ENCODE measurements at places on chromosomes 11 and 22. TPM values are rescaled to one million over a fixed set of nuclear protein-coding genes. Genes with fewer than 3 reads are reported as not detected.

Gene OR10D3
- not detected for total RNA-seq

Gene TEX12
- total RNA-seq, result not detected

Gene INCENP
- 12.3 TPM for total RNA-seq

Gene KCNJ5
- total RNA-seq, result not detected

Gene MYO7A
- 0.57 TPM for total RNA-seq

Gene ABCG4
- 0.16 TPM for total RNA-seq

Gene MS4A7
- not detected for total RNA-seq

Gene CEND1
- 0.53 TPM for total RNA-seq

Gene KRTAP5-8
- 0.21 TPM for total RNA-seq

Gene DGAT2
- 1.2 TPM for total RNA-seq

Gene CASP1
- total RNA-seq, result 2.2 TPM

Gene OTOG
- total RNA-seq, result 0.10 TPM

Gene DDX25
- not detected for total RNA-seq

Gene FAR1
- total RNA-seq, result 46.3 TPM

Gene OR2AG1
- total RNA-seq, result not detected

Gene SEZ6L
- not detected for total RNA-seq

Gene FAM227A
- 1.6 TPM for total RNA-seq

Gene OAF
- total RNA-seq, result 6.3 TPM

Gene QSER1
- total RNA-seq, result 17.5 TPM

Gene OR51E1
- total RNA-seq, result not detected

Gene PATE2
- not detected for total RNA-seq

Gene MS4A3
- total RNA-seq, result not detected

Gene NXPE4
- total RNA-seq, result not detected

Gene SLC22A12
- total RNA-seq, result not detected

Gene LGR4
- 17.3 TPM for total RNA-seq

Gene DGCR6
- total RNA-seq, result 2.3 TPM

Gene RIMBP3C
- 0.42 TPM for total RNA-seq

Gene TKFC
- total RNA-seq, result 37.3 TPM

Gene MUC6
- total RNA-seq, result not detected

Gene MAP4K2
- 10.8 TPM for total RNA-seq

Gene MGAT3
- not detected for total RNA-seq

Gene RAPSN
- 321 TPM for total RNA-seq

Gene PHOX2A
- total RNA-seq, result not detected

Gene KDELR3
- 23.4 TPM for total RNA-seq

Gene NCAM1
- 536 TPM for total RNA-seq

Gene MPPED1
- total RNA-seq, result not detected

Gene SLC22A9
- total RNA-seq, result not detected

Gene YPEL1
- total RNA-seq, result 7.8 TPM

Gene OR5P2
- total RNA-seq, result not detected

Gene DDT
- total RNA-seq, result 112 TPM

Gene CHST1
- total RNA-seq, result 0.21 TPM

Gene OR2D3
- total RNA-seq, result not detected

Gene PRDM11
- 6.3 TPM for total RNA-seq

Gene SLC37A2
- total RNA-seq, result 1.0 TPM

Gene RRAS2
- 108 TPM for total RNA-seq

Gene HBG2
- total RNA-seq, result not detected

Gene TMPRSS13
- not detected for total RNA-seq

Gene PLCB3
- total RNA-seq, result 41.7 TPM

Gene MCHR1
- 0.94 TPM for total RNA-seq
